D721Med (cell line): ENCODE measurements at places on chromosomes 6 and 20.

DNA sequence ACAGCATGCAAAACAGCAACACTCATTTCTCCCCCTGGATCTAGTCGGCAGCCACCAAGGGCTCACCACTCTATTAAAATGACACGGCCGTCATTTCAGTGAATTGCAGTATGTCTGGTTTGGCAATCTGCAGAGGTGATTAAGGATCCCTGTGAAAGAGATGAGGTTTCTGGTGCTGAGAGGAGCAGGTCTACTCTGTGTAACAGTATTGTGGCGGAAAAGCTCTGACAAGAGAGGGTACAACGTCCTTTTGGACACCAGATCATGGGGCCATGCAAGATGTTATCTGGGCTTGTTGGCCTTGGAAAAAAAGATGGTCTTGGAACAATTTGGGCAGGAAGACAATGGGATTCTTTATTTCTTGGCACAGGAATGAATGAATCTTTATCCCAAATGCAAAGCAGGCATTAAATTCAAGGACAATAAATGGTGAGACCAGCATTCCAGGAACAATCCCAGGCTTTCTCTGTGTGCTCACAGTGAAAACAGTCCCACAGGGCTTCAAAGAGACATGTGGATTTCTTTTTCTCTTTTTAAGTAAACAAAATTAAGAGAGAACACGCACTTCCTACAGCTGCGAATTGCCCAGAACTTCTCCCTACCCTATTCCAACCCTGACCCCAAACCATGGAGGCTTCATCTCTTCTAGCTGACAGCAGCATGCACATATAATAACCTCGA, 33.7 kb upstream of the ADGRF1 start:
- no peak for DNase-seq

GRCh38 chr20:35527122-35527769, 2.2 kb downstream of the C20orf173 start:
- DNase-seq, result no peak

DNA sequence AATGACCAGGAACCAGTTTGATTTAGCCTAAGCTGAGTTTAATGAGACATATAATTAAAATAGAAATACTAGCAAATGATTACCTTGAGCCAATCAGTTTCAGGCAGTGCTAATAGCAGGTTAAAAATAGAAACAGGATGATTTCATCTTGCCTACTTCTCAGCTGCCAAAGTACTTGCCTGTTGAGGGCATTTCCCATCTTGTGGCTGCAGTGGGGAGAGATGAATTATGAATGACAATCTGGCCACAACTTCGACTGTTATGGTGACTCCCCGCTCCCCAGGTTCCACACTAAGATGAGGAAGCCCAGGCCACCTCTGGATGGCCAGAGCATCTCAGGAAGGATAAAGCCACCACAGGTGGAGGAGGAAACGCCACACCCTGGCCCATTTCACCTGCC, 31.3 kb downstream of the MBOAT1 start:
- DNase-seq, result no peak

- no peak for DNase-seq
Measured at GRCh38 chr6:113805173-113805790, 51.9 kb upstream of the MARCKS start.

- DNase-seq, result no peak
Measured at GRCh38 chr6:152151920-152152319, 344.4 kb downstream of the ESR1 start.

- no peak for DNase-seq
Measured at GRCh38 chr6:45803071-45803470, 212.6 kb downstream of the CLIC5 start.

DNA sequence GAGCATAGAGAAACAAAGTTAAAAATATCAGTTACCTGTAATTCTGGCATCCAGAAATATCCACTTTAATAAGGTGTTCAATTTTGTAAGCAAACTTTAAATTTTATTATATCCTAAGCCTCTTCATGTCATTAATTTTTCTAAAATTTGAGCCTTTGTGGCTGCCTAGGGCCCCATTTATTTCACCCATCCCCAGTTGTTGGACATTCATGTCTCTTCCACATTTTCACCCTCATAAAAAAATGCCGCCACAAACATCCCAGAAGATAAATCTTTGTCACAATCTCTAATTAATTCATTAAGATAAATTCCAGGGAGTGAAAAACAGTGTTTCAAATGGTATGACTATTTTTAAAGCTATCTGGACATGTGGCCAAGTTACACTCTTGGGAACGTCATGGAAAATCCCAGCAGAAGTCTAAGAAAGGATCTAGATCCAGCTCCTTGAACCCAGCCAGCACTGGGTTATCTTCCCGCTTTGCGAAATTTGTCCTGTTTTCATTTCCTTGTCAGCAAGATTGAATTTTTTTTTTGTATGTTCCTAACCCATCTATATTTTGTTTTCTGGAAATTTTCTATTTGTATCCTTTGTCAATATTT, 97.2 kb downstream of the TMEM242 start:
- DNase-seq, result no peak

DNA sequence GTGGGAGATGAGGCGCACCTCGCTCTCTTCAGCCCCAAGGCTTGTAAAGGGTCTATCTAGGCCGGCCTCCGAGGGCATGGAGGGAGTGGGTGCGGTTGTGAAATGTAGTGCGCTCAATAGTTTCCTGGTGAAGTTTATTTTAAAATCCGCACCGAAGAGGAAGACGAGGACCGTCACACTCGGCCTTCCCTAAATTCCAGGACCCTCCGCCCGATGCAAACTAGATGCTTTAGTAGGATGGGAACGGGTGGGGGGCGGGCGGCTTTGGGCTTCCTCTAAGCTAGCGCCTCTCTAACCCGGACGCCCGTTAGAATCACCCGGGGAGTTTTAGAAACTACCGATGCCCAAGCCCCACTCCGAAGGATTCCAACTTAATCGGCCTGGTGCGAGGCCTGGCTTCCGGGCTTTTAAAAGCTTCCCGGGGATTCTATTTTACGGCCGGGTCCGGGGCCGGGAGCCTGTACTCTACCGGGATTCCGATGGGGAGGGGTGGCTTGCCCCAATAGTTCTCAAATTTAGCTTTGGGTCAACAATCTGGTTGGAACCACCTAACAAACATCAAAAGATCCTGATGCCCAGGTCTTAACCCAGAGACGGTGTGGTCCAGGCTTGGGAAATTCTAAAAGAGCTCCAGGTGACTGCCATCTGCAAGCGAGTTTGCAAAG, 548 bp upstream of the BCAS4 start:
- no peak for DNase-seq

- DNase-seq, result no peak
Measured at GRCh38 chr20:20946122-20946759, 159.9 kb downstream of the LINC00237 start.

- no peak for DNase-seq
Measured at GRCh38 chr6:158894193-158894592, 75.0 kb upstream of the EZR start.

- no peak for DNase-seq
Measured at GRCh38 chr6:165920896-165921671, 246.6 kb downstream of the TBXT start.

- DNase-seq, result no peak
Measured at GRCh38 chr6:136609873-136610706, 59.9 kb upstream of the MAP7 start.
